AG08396 (cell line): ENCODE measurements at places on chromosomes 5 and 9.

- DNase-seq, result no peak
Measured at GRCh38 chr5:173920866-173921555, 32.9 kb downstream of the CPEB4 start.

DNA sequence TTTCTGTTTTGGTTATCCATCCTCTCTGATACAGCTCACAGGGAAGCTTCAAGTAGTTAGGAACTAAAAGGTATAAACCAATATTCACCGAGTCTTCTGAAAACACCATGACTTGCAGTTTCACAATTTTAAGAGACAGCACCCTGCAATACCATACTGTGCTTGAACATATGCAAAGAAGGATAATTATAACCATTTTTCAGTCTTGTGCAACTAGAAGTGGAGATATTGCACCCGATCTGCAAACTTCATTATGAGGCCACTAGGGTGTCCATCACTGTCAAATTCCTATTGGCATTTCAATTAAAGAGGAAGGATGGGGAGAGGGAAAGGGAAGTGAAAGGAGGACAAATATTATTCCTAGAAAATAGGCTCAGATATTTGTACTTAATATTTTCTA is 32.4 kb upstream of the CEP120 start:
- no peak for DNase-seq

- no peak for DNase-seq
Measured at GRCh38 chr5:14277385-14278320, 134.5 kb downstream of the TRIO start.

GRCh38 chr9:32331240-32331639 is 53.2 kb upstream of the ACO1 start:
- DNase-seq, result no peak

DNA sequence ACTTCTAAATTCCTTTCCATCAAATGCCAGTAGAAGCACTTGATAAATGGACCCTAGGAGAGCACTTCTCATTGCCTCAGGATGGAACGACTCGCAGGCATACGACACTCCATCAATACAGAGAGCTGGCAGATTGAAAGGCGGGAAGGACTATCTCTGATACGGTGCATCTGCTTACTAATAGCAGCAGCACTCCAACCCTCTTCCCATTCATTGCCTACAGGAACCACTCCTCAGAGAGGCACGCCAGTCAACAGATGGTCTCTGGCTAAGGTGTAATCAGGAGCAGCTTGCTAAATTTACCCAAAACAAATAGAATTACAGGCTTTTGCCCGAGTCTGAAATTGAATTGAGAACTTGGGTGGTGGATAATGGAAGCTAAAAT is 168.1 kb downstream of the EFNA5 start:
- no peak for DNase-seq

GRCh38 chr9:127989094-127989493 is 8.3 kb upstream of the EEIG1 start:
- DNase-seq, result no peak

DNA sequence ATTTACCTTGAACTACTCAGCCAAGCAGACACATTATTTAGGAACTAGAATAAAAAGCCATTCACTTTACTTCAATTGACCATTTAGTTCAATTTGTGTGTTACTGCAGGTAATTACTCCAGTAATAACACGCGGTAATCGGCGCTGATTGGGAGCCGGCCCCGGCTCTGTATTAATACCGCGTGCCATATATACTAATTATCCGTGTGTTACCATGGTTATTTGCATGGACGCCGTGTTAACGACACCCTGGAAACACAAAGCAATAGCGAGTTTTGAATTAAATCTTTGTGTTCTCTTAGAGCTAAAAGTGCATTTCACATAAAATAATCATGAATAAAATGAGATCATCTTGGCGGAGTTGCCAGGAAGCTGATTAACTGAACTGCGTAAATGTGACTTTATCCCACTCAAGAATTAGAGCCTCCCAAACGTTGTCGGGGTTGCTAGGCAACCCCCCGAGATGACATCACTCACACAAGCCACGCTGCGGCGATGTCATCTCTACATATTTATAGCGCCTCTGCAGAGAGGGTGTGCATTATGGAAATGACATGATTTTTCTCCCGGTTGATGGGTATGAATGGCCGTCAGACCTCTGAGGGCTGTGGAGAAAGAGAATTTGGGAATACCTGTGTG is 41.4 kb upstream of the RNU6ATAC start:
- DNase-seq, result no peak

- DNase-seq, result no peak
Measured at GRCh38 chr5:128927644-128928043, 37.6 kb upstream of the SLC27A6 start.

DNA sequence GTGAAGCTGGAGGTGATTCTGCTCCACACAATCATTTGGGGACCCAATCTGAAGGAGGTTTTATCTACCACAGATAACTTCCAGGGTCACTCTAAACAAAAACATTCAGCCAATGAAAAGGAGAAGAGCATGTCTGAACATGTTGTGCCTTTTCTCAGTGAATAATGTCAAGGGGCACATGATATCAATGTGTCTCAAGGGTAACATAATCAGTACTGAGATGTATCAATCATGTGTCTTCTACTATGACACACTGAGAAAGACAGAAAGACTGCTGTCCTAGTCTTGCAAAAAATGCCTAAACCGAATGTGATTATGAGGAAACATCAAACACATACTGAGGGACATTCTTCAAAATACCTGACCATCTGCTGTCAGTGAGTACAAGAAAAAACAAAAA is 25.4 kb upstream of the RASA1 start:
- no peak for DNase-seq
